ENCODE measurements at places on chromosomes 5 and 9. TPM values are rescaled to one million over a fixed set of nuclear protein-coding genes. Genes with fewer than 3 reads are reported as not detected.

RNF180 gene
- 0.20 TPM for polyA plus RNA-seq

NAIP gene
- 0.74 TPM for polyA plus RNA-seq

TRIM32 gene
- polyA plus RNA-seq = 18.6 TPM

PCDHB4 gene
- 0.05 TPM for polyA plus RNA-seq

CNTNAP3B gene
- polyA plus RNA-seq = 6.9 TPM

SPATA31E1 gene
- not detected for polyA plus RNA-seq

Measured in mammary epithelial cell (primary cell).